ENCODE measurements at places on chromosomes 3 and 15. TPM values are rescaled to one million over a fixed set of nuclear protein-coding genes. Genes with fewer than 3 reads are reported as not detected.

DNA sequence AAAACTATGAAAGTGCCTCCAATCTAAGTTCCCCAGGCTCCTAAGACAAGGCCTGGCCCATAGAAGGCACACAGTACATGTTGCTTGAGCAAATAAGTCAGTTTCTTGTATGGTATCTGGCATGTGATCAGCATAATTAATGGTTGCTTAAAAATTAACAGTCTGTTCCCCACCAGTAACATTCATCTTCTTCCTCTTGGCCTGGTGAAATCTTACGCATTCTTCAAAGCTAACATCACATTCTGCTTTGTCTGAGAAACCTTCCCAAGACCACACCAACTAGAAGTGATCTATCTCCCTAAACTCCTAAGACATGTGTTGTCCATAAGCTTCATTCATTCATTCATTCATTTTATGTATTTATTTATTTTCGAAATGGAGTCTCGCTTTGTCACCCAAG is 48.1 kb downstream of the LIPC start:
- DNase-seq = no peak

DNA sequence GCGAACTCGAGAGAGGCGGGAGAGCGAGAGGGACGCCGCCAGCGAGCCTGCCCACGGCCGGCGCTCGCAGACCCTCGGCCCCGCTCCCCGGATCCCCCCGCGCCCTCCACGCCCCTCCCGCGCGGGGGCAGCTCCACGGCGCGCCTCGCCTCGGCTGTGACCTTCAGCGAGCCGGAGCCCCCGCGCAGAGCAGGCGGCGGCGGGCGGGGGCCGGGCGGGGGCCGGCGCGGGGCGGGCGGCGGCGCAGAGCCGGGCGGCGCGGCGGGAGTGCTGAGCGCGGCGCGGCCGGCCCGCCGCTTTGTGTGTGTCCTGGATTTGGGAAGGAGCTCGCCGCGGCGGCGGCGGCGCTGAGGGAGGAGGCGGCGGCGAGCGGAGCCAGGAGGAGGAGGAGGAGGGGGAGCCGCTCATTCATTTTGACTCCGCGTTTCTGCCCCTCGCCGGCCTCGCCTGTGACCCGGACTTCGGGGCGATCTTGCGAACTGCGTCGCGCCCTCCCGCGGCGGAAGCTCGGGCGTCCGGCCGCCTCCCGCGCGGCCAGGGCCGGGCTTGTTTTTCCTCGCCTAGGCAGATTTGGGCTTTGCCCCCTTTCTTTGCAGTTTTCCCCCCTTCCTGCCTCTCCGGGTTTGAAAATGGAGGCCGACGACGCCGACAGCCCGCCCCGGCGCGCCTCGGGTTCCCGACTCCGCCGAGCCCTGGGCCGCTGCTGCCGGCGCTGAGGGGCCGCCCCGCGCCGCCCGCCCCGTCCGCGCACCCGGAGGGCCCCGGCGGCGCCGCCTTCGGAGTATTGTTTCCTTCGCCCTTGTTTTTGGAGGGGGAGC is 524 bp downstream of the IGF1R start:
- DNase-seq = peak; percentile 78

Gene CYP8B1
- total RNA-seq = not detected

- DNase-seq = peak; percentile 11
Observed at GRCh38 chr3:134941820-134942219, 146.8 kb downstream of the EPHB1 start.

DNA sequence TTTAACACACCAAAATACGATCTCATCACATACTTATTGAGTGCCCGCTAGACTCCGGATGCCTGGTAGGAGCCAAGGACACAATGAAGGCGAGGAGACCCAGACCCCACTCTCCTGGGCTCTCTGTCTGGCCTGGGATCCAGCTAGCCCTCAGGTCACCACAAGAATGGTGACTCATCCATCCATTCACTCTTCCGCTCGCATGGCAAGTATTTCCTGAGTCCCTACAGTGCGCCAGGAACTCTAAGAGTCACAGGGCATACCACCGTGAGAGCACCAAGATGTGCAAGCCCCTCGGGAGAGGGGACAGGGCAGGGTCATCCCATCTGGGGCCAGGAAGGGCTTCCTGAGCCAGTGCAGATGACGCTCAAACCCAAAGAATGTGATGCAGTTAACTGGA is 101.6 kb upstream of the PRR20G start:
- no peak for DNase-seq

GRCh38 chr3:10843378-10843777 is 27.4 kb downstream of the SLC6A11 start:
- DNase-seq = no peak

Gene PLSCR2
- not detected for total RNA-seq

DNA sequence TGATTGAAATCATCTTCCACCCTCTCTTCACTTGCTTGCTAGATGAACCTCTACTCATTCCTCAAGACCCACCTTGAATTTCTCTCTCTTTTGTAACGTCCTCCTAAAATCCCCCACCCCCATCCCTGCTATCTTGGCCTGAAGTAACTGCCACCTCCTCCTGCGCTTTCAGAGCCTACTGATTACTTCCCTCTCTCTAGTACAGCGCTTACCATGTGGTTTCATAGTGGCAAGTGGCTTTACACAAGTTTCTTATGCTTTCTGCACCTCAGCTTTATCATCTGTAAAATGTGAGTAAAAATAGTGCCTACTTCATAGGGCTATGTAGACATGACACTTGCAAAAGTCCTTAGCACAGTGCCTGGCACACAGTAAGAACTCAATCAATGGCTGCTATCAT is 28.7 kb upstream of the DAZL start:
- no peak for DNase-seq

Gene GRM2
- under 0.01 TPM for total RNA-seq

DNA sequence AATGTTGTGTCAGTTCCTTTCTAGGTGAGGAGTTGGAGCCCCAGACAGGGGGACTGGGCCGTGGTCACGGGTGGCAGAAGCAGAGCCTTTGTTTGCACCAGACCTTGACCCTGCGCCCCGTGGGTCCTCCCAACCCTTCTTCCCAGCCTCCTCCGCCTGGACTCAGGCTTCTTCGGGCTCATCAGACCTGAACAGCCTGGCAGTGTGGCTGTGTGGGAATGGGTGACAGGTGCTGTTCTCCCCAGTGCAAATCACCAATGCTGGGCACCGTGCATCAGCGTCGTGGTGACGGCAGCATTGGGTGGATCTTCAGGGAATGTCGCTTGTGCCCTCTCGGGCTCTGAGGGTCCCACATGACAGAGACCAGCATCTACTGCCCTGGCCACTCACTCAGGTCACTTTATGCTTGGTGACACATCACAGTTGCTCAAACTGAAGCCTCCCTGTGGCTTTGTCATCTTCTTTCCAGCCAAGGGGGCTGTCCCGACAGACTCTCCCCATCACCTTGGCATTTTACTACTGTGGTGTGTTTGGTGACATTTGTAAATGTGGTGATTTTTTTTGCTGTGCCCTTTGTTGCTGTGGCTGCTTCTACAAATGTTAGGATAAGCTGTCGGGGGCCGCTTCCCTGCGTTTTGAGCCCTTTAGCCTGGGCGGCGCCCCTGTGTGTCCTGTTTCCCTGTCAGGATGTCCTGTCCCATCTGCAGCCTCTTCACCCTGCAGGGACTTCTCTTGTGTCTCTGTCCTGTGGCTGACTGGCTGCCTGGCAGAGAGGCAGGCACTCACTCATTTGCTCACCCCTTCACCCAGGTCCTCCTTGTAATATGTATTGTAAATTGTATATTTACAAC is 14.5 kb downstream of the APBA2 start:
- DNase-seq = no peak

GRCh38 chr3:42264399-42265058 is 1.5 kb downstream of the CCK start:
- DNase-seq = peak; percentile 80

GRCh38 chr3:46213201-46213600 is 5.1 kb upstream of the CCR1 start:
- DNase-seq = no peak

DNA sequence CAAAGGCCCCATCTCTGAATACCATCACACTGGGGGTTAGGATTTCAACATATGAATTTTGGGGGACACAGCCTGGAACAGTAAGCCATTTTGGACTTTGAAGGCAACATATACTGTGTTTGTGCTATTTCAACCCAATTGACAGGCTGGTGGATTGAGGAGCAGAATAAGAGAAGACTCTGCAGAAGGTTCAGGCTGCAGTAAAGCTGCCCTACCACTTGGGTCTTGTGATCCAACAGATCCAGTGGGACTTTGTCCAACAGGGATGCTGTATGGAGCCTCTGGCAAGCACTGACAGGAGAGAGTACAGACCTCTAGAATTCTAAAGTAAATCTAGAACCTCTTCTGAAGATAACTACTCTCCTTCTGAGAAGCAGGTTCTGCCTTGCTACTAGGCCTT is 1.1 kb upstream of the BCL2L10 start:
- DNase-seq = no peak

Gene RLBP1
- 6.6 TPM for total RNA-seq

All from sigmoid colon (tissue), 7 donors.